ENCODE measurements at places on chromosomes 13 and 19. TPM values are rescaled to one million over a fixed set of nuclear protein-coding genes. Genes with fewer than 3 reads are reported as not detected.
A peak's percentile ranks its signal among the peaks of the same experiment; 100 is the strongest.

DNA sequence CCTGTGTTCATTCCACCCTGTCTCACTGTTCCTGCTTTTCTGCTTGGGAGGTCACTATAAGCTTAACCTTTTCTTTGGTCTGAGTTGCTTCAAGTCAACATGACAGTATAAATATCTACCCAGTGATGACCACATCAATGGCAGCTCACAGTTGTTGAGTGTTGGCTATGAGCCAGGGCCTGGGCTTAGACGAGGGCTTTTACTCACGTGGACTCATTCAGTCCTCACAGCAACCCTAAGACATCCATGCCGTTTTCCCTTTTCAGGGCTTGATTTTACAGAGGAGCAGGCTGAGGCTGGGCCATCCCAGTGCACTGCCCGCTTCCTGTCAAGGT, 10.2 kb upstream of the CCDC97 start:
- H3K27me3 ChIP-seq = no peaks in the 10 kb centered on the region
- H3K4me3 ChIP-seq = no peak overlapping the region
- H3K4me1 ChIP-seq = peaks cover 8% of the 10 kb centered on the region
- no peak overlapping the region for H3K27ac ChIP-seq
- no peak for DNase-seq

GRCh38 chr13:72427757-72428528, 299.5 kb downstream of the MZT1 start:
- H3K27ac ChIP-seq = no peak overlapping the region
- H3K4me3 ChIP-seq = no peak overlapping the region
- no peaks in the 10 kb centered on the region for H3K36me3 ChIP-seq
- no peak for DNase-seq

DNA sequence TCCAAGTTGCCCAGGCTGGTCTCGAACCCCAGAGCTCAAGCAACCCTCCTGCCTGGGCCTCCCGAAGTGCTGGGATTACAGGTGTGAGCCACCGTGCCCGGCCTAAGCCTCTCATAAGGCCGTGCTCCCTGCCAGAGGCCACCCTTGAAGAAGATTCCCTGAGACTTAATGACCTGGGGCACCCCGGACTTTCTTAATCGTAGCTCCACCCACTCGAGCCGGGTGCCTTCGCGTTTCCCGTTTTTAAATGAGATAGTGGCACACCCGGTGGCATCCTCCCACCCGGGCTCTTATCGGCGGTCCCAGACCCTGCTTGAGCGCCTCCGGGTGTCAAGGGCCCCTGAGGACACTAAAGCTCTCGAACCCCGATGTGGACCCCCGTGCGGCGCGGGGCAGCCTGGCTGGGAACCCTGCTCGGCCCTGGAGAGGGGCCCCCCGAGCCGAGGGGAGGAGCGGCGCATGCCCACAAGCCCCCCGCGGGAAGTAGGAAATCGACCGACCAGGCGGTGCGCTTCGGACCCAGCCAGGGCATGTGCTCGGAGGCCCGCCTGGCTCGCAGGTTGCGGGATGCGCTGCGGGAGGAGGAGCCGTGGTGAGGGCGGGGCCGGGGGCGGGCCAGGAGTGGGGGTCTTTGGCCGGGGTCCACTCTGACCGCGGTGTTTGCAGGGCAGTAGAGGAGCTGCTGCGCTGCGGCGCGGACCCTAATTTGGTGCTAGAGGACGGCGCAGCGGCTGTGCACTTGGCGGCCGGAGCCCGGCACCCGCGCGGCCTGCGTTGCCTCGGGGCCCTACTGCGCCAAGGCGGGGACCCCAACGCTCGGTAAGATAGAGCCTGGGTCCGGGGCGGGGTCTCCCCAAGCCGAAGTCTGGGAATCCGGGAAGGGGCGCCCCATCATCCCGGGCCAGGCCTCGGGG, at the start of gene ANKLE1:
TSS of gene ANKLE1 (plus strand) at position 511 of the 914 bp plus-strand sequence. CDS start at position 531, 20 bp downstream.
- no peak for DNase-seq
- H3K4me3 ChIP-seq = peak within 1 kb of the TSS; percentile 44
- H3K36me3 ChIP-seq = peaks cover 10% of the 10 kb centered on the region
- H3K4me1 ChIP-seq = no peaks in the 10 kb centered on the region
- no peaks in the 10 kb centered on the region for H3K27me3 ChIP-seq
- no peak within 1 kb of the TSS for H3K27ac ChIP-seq

GRCh38 chr13:99766641-99767045, 204.9 kb downstream of the ZIC5 start:
- no peaks in the 10 kb centered on the region for H3K27me3 ChIP-seq
- H3K36me3 ChIP-seq = no peaks in the 10 kb centered on the region
- no peaks in the 10 kb centered on the region for H3K4me1 ChIP-seq

- no peak overlapping the region for H3K27ac ChIP-seq
- DNase-seq = no peak
- no peaks in the 10 kb centered on the region for H3K4me1 ChIP-seq
- no peak overlapping the region for H3K4me3 ChIP-seq
- peaks cover 40% of the 10 kb centered on the region for H3K27me3 ChIP-seq
- no peaks in the 10 kb centered on the region for H3K36me3 ChIP-seq
These were observed 39.9 kb downstream of the SIGLEC7 start for GRCh38 chr19:51181913-51182419.

DNA sequence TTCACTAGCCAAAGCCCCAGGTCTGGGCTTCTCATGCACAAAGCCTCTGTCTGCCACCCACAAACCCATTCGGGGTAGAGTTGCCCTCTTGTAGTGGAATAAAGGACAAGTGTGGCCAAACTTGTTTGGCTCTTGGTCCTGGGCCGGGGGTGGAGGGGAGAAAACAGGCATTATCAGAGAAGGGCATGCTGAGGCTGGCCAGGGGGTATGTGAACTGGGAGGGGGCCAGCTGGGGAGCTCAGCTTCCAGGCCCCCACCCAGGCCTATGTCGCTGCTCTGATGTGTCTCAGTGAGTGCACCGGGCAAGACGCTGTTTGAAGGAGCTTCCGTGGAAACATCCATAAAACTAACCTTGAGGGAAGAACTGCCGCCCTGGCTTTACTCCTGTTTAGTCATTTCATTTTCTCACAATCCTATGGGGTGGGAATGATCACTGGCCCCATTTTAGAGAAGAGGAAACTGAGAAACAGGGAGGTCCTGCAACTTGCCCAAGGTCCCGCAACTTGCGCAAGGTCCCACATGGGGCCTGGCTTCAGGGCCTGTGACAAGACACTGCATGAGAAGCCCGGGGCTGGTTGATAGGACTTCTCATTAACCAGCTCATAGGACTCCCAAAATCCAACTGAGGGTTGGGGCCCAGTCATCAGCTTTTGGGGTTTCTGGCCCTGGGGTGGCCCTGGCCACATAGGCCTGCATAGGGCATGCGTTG, 30.8 kb downstream of the CCNE1 start:
- peak overlapping the region; percentile 80 for H3K4me3 ChIP-seq
- H3K36me3 ChIP-seq = peaks cover 12% of the 10 kb centered on the region
- no peak for DNase-seq
- no peak overlapping the region for H3K27ac ChIP-seq
- peaks cover 43% of the 10 kb centered on the region for H3K27me3 ChIP-seq
- peaks cover 19% of the 10 kb centered on the region for H3K4me1 ChIP-seq

DNA sequence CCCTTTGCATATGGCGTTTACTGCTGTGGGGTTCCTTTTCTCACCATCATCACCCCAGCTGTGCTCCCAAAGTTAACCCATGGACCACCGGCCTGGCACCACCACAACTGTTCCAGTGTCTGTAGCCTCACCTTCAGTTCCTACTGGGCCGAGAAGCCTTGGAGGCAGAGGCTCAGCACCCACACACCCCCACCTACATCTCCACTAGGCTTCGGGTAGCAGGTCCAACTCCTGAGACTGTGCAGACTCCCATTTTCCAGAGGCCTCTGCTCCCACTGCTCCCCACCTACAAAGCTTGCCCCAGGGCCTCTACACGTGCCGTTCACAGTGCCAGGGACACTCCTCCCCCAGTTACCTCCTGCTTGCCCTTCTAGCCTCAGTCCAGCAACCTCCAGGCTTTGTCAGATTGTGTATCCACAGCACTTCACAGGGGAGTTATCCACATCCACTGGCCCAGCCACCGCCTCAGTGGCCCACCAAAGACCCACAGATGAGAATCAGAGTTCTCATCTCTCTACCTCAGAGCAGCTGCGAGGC, 14.1 kb downstream of the SLC27A5 start:
- no peak for DNase-seq
- H3K27me3 ChIP-seq = peaks cover 14% of the 10 kb centered on the region

DNA sequence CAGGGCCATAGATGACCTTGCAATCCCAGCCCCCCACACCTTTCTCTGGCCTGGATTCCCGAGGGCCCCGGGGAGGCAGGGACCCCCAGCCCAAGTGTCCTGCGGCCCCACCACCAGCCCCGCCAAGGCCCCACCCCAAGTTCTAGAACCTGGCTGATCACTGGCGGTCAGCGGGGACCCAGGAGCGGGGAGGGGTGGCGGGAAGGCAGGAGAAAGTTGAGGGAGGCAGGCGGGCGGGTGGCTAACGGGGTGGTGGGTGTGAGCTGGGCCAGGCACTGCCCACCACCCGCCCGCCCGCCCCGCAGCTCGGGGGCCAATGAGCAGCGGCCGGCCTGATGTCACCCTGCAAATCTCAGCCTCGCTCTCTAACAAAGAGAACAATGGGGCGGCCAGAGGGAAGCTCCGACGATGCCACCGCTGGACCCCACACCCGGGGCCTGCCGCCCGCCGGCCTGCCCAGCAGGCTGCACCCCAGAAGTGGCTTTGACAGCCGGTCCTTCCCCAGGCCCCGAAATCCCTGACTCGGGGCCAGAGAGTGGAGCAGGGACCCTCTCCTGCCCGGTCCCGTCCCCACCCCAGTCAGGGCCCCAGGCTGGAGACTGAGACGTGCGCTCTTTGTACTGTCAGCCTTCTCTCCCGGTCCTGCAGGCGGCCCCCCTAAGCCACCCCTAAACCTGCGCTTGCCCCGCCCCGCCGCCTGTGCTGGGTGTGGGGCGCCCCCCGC, 1.6 kb downstream of the MEX3D start:
- peaks cover 19% of the 10 kb centered on the region for H3K27me3 ChIP-seq
- peak overlapping the region; percentile 61 for H3K4me3 ChIP-seq
- peaks cover 12% of the 10 kb centered on the region for H3K4me1 ChIP-seq
- H3K27ac ChIP-seq = no peak overlapping the region
- H3K36me3 ChIP-seq = peaks cover 40% of the 10 kb centered on the region

- no peak overlapping the region for H3K27ac ChIP-seq
- no peaks in the 10 kb centered on the region for H3K27me3 ChIP-seq
- peaks cover 41% of the 10 kb centered on the region for H3K4me1 ChIP-seq
These were observed 3.4 kb downstream of the C19orf12 start for GRCh38 chr19:29711584-29712132.

DNA sequence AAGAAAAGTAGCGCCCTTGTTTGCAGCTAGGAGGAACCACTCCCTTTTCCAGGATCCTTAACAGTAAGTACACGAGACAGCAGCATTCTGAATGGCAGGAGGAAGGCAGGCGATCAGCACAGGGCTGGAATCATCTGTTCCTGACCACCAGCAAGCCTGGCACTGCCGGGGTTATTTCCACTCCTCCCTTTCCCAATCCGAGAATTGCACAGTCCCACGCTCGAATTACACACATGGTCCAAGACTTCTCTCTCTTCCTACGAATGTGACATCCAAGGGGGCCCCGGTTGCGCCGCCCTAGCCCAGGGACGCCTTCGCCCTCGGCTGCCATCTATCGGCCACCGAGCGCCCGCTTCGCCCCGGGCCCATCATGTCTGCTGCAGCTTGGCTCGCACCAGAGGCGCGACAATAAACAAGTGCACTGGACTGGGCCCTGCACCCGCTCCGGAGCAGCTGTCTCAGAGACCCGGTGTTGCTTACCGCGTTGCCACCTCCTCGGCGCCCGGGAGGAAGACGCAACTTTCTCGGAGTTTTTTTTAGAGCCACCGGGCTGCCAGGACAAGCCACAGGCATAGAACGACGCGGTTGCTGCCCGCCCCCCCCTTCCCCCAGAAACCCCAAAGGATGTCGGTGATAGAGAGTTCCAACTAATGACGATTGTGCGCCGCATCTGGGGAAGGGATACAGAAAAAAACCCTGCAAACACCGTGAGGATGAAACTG, at the start of gene SLITRK5:
TSS of gene SLITRK5 (plus strand) at position 341 of the 722 bp plus-strand sequence. CDS start 4,018 bp downstream, outside the sequence.
- no peak within 1 kb of the TSS for H3K4me3 ChIP-seq
- no peak for DNase-seq
- no peaks in the 10 kb centered on the region for H3K4me1 ChIP-seq
- no peak within 1 kb of the TSS for H3K27ac ChIP-seq
- no peaks in the 10 kb centered on the region for H3K27me3 ChIP-seq

DNA sequence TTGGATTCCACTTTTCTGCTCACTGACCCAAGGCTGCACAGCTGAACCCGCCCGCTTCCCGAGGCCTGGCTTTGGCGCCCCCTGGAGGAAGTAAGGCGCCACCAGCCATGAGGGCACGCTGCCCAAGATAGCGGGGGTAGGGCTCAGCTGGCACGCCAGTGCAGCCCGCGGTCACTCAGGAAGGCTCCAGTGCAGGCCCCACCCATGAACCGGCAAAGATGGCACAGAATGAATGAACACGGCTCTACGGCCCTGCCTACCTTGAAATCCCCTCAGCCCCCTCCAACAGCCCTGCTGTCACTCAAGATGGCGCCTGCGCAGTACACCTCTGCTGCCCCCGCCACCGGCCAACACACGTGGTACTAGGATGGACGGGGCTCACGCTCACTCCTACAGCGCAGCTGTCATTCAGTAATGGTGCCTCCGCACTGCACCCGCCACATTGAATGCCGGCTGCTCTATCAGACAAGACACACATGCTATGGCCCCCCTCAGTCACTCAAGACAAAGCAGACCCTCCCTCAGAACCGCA, 3.0 kb downstream of the PEG3 start:
- no peak overlapping the region for H3K4me3 ChIP-seq
- H3K4me1 ChIP-seq = no peaks in the 10 kb centered on the region
- no peaks in the 10 kb centered on the region for H3K27me3 ChIP-seq
- H3K27ac ChIP-seq = no peak overlapping the region

- no peaks in the 10 kb centered on the region for H3K4me1 ChIP-seq
- DNase-seq = no peak
- no peak overlapping the region for H3K27ac ChIP-seq
- no peaks in the 10 kb centered on the region for H3K27me3 ChIP-seq
- H3K36me3 ChIP-seq = no peaks in the 10 kb centered on the region
- H3K4me3 ChIP-seq = no peak overlapping the region
These were observed 14.4 kb downstream of the MEF2B start for GRCh38 chr19:19155495-19156219.

GRCh38 chr19:33888665-33889064, 92.0 kb downstream of the KCTD15 start:
- H3K27ac ChIP-seq = no peak overlapping the region
- no peak for DNase-seq

UQCR11 gene
- 148 TPM for total RNA-seq

DLEU7 gene
- total RNA-seq = not detected

ZNF541 gene
- not detected for total RNA-seq

RPL21 gene
- total RNA-seq = 379 TPM

ZNF726 gene
- total RNA-seq = 9.7 TPM

CUL4A gene
- 32.1 TPM for total RNA-seq

CRLF1 gene
- total RNA-seq = 1.1 TPM

Data from Calu3 (cell line).